ENCODE measurements at places on chromosomes 7 and 10.

DNA sequence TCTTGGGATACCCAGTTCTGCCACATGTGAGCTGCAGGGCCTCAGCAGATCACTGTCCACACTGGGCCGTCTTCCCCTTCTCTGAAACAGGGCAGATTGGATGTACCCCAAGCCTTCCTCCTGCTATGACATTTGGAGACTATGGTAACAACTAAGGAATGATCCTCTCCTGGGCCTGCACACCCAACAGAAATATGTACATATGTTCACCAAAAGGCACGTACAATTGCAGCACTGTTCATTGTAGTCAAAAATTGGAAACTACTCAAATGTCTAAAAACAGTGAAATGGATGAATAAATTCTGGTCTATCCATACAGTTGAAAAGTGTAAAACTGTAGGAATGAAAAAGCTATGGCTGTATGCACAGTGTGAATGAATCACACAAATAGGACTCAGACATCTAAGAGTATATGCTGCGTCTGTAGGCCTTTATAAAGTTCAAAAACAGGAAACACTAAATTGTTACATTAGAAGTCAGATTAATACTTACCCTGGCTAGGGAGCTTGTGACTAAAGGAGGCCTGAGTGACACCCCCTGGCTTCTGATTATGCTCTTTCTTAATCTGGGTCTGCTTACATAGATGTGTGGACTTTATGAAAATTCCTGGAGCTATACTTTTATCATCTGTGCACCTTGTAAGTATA is 16.1 kb upstream of the XPNPEP1 start:
- DNase-seq = no peak

GRCh38 chr10:62733654-62734293 is 70.7 kb upstream of the ADO start:
- no peak for DNase-seq

DNA sequence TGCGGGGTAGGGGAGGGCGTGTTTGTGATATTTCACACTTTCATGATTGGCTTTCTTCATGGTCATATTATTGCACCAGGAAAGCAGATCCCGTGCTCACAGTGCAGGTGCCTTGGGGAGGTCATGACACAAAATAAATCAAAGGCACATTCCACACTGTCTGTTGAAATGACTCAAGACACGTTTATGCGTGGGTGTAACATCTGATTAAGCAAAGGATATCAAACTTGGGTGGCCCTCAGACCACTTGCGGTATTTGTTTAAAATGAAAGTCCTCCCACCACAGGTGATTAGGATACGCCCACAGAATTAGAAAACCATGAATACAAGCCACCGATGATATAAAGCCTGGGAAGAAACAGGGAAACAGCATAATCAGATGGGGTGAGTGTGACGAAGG is 51.1 kb downstream of the SVIL start:
- no peak for DNase-seq

DNA sequence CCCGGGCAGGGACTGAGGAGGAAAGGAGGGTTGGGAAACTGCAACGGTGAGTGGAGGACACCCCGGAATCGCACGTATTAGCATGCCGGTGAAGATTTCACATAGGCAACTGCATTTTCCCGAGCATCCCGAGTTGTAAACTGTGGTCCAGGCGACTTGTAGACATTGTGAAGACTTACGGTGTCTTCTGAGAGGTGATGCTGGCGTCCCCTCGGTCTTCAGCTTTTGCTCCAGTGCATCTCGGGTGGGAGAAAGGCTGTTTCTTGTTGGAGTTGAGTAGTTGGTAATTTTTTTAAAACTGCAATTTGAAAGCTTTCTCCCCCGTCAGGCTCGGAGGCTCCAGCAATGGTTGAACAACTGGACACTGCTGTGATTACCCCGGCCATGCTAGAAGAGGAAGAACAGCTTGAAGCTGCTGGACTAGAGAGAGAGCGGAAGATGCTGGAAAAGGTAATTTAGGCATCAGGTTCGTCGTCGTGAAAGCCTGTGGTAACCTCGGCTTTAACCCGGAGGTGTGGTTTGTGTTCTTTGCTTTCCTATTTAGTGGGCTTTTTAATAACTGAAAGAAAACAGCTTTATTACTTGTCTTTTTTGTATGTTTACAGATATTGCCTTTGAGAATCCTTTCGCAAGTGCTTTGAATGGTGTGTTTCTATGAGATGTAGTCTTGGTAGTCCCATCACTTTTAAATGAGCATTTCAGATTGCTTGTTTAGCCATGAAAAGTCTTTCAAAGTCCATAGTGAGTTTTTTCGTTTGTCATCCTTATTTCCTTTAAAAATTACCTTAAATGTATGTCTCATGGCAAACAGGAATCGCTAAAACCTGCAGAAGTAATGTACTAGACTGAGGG is 687 bp downstream of the HELLS start:
- no peak for DNase-seq

DNA sequence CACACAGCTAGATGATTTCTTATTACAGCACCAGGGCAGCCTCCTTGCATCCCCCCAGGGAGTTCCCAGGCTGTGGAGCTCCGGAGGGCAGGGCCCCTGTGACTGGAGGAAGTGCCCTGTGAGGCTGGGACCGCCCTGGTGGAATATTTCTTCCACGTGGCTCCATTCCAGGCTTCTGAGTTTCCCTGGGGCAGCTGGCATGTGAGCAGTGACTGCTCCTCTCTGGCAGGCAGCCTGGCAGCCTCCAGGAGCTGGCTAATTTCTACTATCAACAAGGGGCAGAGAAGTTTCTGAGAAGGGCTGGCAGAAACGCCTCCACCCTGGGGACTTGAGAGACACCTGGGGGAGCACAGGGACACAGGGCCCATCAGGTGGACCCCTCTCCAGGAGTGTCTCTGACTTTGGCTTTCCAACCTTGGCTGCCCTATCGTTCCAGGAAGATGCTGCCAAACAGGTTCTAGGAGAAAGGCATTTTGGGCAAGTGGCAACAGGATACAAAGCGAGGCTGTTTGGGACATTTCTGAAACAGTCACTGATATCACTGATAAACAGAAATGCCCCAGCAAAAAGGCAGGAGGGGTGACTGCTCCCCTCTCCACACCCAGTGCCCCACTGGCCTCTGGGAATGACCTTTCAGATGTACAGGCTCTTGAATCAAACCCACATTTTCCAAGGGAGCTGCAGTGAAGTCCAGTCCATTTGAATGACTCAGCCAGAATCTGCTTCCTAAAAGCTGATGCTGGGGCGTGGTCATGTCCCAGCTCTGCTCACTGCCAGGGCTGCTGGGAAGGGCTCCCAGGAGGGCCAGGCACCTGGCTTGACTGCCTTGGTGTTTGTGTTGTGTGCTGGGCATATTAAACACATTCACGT is 16.1 kb downstream of the MYOF start:
- no peak for DNase-seq

- DNase-seq = no peak
Observed at GRCh38 chr10:1266033-1266802, 210.0 kb downstream of the WDR37 start.

GRCh38 chr7:2979201-2979631 is 64.5 kb downstream of the CARD11 start:
- no peak for DNase-seq

GRCh38 chr7:39414224-39415035 is 151.8 kb upstream of the YAE1 start:
- no peak for DNase-seq

GRCh38 chr10:103941801-103942200 is 23.8 kb upstream of the STN1 start:
- DNase-seq = no peak

DNA sequence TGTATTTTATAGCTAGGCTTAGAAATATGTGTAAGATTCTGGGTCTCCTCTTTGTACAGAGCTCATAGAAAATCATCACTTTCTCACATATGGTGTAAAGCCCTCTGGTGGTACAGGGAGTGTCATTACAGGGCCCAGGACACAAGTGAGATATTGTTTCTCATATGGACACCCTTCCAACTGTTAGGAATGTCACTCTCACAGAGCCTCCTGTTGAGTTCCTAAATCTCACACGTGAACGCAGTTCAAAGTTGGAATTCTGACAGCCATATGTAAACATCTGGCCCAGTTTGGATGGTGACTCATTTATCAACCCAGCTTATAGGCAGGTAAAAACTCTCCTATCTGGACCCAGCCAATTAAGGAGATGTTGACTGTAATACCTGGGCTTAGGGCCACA is 35.4 kb upstream of the ZNF107 start:
- DNase-seq = no peak

GRCh38 chr7:27108390-27109127 is 6.1 kb upstream of the HOXA2 start:
- no peak for DNase-seq

GRCh38 chr10:24706479-24707118 is 17.1 kb downstream of the ARHGAP21 start:
- no peak for DNase-seq
